Hematopoietic multipotent progenitor cell treated with erythropoietin and hydrocortisone succinate and interleukin-3 and kit ligand, for 8 days (in vitro differentiated cells): ENCODE measurements at places on chromosomes 11 and 22.

- peak; percentile 85 for DNase-seq
Observed at GRCh38 chr11:62680825-62681240, 2.0 kb upstream of the UBXN1 start.

GRCh38 chr11:134242376-134242775 lies 10.8 kb downstream of the THYN1 start:
- DNase-seq, result no peak

- no peak for DNase-seq
Observed at GRCh38 chr11:77747381-77747969, 73.0 kb downstream of the RSF1 start.

- no peak for DNase-seq
Observed at GRCh38 chr22:19438298-19438697, 6.0 kb downstream of the MRPL40 start.

DNA sequence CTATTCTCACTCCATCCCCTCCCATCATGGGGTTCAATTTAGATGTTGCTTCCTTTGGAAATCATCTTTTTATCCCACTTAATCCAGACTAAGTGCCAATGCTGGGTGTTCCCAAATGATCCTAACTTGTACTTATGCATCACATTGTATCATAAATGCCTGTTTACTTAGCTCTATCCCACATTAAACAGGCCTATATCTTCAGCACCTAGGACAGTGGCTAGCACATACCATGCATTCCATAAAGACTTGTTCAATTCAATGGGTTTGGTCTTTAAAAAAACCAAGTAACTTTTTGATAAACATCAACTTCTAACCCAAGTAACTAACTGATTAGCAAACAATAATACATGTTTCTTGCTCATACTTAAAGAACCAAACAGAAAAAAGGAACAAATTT lies 40.6 kb downstream of the RSF1 start:
- peak; percentile 24 for DNase-seq

DNA sequence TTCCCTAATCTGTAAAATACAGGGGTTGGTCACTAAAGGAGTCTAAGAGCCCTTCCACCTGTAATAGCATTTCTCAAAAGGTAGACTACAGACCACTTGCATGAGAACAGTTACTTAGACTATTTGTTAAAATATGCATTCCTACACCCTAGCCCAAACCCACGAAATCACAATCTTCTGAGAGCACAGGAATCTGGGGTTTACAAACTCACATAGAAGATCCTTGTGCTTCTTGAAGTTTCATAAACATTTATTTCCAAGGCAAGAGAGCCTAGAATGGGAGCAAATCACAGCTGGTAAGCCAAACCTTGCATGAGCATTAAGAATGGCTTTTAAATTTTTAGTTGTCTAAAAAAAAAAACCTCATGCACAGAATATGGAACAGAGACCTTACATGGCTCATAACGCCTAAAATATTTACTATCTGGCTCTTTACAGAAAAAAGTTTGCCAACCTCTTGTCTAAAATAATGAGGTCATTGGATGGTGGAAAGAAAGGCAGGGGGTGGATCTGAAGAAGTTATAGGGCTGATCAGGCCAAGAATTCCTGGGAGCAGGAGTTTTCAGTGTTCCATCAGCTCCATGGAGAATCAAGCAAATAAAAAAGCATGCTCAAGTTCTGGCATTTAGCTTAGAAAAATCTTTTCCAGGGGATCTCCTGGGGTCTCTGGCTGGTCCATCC lies 133.4 kb downstream of the CCDC34 start:
- no peak for DNase-seq

GRCh38 chr11:114129142-114129541 lies 69.6 kb downstream of the ZBTB16 start:
- no peak for DNase-seq
